ENCODE measurements at places on chromosomes 1 and 21.

DNA sequence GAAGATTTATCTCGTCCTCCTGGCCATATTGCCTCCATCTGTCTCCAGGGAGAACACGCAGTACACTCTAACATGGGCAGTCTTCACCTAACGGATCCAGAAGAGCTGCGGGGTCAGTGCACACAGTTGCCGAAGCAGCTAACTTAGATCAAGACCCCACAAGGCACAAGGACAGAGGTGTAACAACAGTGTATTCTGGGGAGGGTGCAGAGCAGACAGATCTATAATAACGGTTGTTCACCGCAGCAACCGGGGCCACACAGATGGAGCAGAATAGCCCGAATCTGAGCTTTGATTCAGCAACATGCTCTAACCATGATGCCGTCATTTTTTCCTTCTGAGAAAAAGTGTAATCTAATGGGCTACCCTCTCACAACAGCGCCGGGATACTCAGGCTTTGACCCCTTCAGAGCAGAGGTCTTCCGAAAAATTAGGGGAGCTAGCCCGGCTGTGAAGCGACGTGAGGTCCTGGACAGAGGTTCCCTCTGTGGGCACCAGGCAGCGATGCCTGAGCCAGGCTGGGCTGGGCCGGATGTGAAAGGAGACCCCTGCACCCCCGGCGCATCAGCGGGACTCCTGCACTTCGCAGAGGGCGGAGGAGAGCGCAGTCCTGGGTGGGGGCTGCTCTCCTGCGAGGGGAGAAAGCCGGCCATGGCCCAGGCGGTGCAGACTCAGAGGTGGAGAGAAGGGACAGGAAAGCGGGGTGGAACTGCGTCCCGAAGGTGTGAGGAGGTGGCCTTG lies 57.5 kb downstream of the BCL9 start:
- DNase-seq: peak; percentile 47

- no peak for DNase-seq
Observed at GRCh38 chr1:202143768-202144401, 652 bp downstream of the ARL8A start.

DNA sequence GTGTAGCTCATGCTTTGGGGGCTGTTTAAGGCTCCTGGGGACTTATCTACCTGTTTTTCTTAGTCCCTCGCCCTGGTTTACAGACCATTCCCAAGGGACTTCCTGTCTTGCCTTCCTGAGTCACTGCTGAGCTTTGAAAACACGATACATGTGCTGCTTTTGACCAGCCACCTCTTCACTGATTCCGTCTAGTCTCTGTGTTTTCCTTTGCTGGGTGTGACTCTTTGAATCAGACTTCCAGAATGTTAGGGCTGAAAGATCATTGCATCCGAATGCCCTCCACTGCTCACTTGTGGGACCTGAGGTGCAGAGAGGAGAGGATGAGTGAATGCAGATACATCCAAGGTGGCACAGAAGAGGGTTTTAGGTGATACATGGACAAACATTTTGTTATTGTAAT lies 35.4 kb upstream of the CITED4 start:
- DNase-seq: no peak

GRCh38 chr1:36910886-36911540 lies 123.3 kb downstream of the GRIK3 start:
- DNase-seq: no peak

- DNase-seq: no peak
Observed at GRCh38 chr1:246860401-246860800, 71.3 kb downstream of the AHCTF1 start.

GRCh38 chr1:227557962-227558725 lies 5.2 kb upstream of the ZNF678 start:
- no peak for DNase-seq

GRCh38 chr1:72003092-72003491 lies 279.2 kb downstream of the NEGR1 start:
- DNase-seq: no peak

Measured in gastrocnemius medialis (tissue), 4 donors.